Hematopoietic multipotent progenitor cell (in vitro differentiated cells): ENCODE measurements at places on chromosomes 6 and 20.

DNA sequence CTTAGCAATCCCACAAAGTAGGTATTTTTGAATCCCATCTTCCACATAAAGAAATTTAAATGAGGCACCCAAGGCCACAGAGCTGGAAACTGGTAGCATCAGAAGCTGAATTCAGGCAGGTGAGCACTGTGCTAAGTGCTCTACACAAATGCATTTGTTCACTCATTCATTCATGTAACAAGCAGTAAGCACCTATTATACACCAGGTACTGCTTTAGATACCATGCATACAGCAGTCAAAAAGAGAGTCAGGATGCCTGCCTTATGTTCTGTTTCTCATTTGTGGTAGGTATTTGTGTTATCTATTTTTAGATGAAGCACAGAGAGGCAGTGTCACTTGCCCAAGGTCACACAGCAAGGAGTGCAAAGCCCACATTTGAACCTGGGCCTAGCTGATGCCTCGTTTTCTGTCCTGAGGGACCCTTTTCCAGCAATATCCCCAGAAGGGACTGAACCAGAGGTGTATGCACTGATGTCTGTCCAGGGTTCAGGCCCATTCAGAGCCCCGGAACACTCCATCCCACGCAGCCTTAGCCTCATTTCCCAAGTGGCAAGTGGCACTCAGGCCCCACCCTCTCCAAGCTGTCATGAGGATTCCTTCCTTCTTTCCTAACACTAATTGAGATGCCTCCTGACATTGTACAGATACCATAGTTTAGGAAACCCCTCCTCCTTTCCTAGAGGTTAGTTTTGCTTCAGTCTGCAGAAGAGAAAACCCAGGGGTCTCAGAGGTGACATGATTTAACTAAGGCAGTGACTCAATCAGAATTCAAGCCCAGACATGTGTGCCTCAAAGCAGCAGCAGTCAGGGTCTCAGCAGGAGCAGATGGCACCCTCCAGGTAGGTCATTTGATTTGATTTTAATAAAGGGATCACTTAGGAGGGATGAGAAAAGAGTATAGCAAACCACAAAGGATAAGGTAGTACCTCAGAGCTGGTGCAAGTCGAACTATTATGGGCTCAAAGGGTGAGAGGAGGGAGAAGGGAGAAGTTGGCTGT is 61.2 kb upstream of the SIRPA start:
- no peak for DNase-seq

DNA sequence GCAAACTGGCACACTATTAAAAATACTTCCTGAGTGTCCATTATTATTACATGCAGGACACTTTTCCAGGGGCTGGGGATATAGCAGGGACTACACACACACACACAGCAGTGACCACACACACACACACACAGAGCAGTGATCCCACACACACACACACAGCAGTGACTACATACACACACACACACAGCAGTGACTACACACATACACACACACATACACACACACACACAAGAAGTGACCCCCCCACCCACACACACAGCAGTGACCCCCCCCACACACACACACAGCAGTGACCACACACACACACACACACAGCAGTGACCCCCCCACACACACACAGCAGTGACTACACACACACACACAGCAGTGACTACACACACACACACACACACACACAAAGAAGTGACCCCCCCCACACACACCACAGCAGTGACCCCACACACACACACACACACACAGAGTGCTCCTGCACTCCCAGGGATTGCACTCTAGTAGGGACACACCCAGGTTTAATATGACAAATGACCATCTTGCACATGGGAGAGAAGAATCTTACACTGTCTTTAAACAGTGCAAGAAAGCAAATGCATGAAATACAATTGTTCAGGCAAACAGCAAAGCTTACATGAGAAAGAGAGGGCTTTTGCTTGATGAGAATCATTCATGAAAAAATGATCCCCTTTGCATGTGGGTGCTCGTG is 115.5 kb downstream of the IRF4 start:
- DNase-seq = no peak

GRCh38 chr20:49712996-49713752 is 504 bp downstream of the B4GALT5 start:
- DNase-seq = peak; percentile 46

DNA sequence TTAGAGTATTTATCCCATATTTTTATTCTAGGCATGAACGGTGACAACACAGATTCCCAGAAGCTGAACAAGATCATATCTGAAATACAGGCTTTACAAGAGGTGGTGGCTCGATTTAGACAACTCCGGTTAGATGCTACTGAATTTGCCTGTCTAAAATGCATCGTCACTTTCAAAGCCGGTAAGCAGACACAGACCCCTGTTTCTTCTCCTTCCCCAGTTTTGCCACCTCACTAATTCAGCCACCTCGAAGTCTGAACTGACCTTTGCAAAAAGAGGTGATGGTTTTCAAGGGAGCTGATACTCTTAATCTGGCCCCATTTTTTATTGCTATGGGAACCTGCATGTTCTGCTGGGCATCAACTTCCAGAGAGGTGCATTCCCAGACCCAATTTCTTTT is 15.0 kb downstream of the NR2E1 start:
- DNase-seq = no peak

GRCh38 chr20:10501402-10501801 is 66.3 kb downstream of the SLX4IP start:
- peak; percentile 59 for DNase-seq

- no peak for DNase-seq
Measured at GRCh38 chr6:8029243-8029870, 34.8 kb downstream of the BLOC1S5 start.

- DNase-seq = no peak
Measured at GRCh38 chr6:151701911-151702562, 105.4 kb upstream of the ESR1 start.

DNA sequence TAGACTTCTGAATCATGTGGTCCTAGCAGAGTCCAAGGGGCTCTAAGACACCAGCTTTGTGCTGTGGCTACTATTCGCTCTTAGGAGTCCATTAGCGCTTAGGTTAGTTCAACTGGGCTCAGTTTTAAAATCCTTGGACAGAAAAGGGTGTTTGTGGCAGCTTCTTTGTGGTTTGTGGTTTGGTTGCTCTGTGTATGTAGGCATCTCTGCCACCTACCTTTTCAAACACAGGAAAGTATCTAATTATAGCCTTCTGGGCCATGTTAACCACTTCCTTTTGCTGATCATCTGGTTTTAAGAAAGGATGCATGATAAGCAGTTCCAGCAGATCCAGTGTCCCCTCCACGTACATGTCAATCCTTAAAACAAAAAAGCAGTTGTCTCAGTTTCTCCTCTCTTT is 10.8 kb downstream of the GSTA4 start:
- peak; percentile 17 for DNase-seq

DNA sequence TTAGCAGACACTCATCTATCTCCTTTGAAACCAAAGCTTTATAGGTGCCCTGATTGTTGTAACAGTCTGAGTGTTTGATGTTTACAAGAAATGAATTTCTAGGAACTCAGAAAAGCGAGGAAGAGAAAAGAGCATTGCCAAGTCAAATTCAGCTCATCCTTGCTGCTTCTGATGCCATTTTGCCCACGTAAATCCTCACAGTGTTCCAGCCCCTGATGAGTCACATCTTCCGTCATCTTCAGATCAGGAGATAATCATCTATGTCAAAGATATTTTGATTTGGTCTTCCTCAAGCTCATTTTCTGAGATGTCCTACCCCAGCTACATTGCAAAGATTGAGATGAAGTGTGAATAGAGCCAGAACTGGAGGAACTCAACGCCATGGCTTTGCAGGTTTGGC is 426.2 kb downstream of the BMP2 start:
- DNase-seq = no peak

- no peak for DNase-seq
Measured at GRCh38 chr6:55069132-55069781, 105.1 kb upstream of the HCRTR2 start.

DNA sequence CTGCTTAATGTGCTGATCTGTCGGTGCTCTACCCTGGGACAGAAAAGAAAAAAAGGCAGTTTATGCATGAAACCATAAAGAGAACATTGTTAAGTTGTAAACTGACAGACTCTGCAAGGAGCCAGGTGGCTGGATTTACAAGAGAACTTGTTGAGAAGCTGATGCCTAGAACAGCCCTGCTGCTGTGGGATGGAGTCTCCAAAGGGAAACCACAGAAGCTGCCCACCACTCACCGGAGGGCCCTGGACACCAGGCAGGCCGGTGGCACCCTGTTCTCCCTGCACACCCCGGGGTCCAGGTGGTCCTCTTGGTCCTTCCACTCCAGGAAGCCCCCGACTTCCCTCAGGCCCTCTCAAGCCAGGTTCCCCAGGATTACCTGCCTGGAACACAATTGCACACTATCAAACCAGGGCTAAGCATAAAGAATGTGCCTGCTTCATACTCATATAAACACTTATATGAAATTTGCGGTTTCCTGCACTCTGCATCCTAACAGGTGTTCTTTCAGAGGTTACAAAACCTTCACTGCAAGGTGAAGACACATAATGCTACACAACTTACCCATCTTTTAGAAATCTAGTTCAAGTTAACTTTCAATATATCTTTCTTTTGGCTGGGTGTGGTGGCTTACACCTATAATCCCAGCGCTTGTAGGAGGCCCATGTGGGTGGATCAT is 68.2 kb downstream of the COL9A1 start:
- DNase-seq = no peak

DNA sequence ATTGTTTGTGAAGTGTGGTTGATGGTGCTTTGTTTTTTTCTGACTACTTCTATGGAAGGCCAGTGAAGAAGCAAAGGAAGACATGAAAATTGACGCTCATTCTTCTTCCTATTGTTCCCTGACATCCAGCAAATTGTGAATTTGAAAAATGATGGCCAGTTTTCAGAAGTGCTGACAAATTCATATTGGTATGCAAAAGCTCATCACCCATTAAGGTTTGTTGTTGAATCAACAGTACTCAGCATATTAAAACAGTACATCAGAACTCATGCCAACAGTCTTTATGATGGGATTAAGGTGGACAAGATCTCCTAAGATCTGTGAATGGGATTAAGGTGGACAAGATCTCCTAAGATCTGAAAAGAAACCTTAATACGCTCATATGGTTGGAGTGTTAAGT is 1.0 kb upstream of the MTG2 start:
- no peak for DNase-seq

DNA sequence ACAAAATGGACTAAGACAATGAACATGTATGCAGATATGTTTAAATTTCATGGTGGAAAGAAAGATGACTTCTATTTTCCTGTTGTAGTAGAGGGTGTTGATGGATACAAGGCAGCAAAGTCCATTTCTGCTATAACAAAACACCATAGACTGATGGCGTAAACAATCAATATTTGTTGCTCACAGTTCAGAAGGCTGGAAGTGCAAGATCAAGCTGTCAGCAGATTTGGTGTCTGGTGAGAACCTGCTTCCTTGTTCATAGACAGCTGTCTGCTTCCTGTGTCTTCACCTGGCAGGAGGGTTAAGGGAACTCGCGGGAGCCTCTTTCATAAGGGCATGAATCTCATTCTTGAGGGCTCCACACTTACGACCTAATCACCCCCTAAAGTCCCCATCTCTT is 83.0 kb upstream of the ELOVL5 start:
- no peak for DNase-seq

DNA sequence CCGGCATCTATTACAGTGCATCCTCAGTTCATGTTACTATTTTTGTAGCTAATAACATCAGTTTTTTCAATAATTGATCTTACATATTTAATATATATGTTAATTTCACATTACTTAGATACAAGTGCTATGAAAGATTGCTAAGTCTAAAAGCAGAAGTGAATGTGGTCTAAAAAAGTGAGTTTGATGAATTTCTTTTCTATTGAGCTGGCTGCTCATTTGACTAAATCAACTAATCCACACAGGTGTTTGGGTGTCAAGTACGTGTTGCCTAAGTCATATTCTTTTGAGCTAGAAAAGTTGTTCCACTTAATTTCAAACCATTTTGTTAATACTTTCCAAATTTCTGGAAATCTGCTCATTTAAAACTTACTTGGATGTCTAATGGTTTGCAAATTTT is 46.6 kb upstream of the EZR start:
- no peak for DNase-seq

- DNase-seq = no peak
Measured at GRCh38 chr6:20511852-20512251, 22.4 kb upstream of the CDKAL1 start.

- DNase-seq = no peak
Measured at GRCh38 chr20:25218492-25218891, 23.0 kb downstream of the ENTPD6 start.

DNA sequence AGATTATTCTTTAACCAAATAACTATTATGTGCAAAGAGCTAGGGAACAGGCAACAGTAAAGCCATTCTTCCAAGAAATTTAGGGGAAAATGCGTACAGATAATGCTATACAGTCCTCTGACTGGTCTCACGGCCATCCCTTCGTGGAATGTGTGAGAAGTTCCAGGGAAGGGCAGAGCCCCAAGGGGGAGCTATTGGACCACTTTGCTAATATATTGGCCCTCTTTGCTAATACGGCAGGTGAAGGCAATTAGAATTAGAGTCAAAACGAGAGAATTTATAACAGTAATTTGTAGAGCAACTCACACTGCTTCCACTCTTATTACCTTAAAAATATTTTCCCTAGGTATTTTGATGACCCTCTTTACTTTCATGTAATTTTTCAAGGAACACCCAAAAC is 140.4 kb downstream of the IMPG1 start:
- DNase-seq = no peak

DNA sequence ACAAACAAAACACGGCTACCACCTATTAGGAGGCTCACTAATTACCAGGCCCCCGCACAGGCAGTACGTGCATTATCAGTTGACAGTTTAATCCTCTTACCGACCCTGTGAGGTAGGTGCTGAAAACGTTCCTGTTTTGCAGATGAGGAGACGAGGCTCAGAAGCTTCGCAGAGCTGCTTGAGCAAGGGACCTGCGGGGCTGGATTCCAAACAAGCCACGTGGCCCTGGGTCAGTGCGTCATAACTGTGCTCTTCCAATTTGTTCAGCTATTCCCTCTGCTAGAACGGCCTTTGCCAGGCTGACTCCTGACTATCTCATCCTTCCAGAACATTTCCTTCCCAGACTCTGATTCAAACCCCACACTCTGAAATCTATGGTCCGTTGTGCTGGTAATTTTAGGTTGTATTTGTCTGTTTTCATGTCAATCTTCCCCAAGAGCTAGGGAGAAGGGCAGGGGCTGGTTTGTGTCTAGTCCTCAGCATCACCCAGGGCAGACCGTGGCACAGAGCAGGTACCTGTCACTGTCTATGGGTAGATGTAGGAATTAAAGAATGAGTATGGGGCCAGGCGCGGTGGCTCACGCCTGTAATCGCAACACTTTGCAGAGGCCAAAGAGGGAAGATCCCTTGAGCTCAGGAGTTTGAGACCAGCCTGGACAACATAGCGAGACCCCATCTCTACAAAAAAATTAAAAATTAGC is 28.8 kb upstream of the TLDC2 start:
- no peak for DNase-seq
